ENCODE measurements at places on chromosomes 7 and 10.
A peak's percentile ranks its signal among the peaks of the same experiment; 100 is the strongest.

- DNase-seq, result peak; percentile 31
Observed at GRCh38 chr7:107878636-107879035, 12.3 kb upstream of the DLD start.

- no peak for DNase-seq
Observed at GRCh38 chr10:51886438-51887068, 187.2 kb upstream of the CSTF2T start.

DNA sequence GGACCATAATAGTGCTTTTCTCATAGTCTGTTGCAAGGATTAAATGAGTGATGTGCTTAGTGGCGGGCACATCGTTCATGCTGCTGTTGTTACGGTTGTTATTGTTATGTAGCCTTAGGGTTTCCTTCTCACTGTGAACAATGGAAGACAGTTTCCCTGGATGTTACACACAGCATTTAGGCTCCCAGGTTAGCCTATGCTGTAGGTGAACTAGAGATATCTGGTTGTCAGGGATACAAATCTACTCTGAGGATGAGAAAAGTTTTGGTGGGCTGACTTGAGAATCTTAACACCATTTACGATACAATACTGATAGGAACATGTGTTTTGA is 14.7 kb downstream of the SH3PXD2A start:
- DNase-seq, result no peak

GRCh38 chr7:116998567-116999175 is 45.4 kb downstream of the ST7 start:
- DNase-seq, result no peak

DNA sequence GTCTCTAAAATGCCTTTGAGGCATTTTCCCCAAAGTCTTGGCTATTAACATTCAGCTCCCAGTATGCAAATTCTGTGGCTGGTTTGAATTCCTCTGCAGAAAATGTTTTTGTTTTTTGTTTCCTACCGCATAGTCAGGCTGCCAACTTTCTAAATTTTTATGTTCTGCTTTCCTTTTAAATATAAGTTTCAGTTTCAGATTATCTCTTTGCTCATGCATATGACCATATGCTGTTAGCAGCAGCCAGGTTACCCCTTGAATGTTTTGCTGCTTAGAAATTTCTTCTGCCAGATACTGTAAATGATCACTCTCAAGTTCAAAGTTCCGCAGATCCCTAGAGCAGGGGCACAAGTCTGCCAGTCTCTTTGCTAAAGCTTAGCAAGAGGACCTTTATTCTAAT is 96.9 kb downstream of the PLPP4 start:
- no peak for DNase-seq

- no peak for DNase-seq
Observed at GRCh38 chr7:33766405-33766804, 138.9 kb upstream of the BMPER start.

GRCh38 chr10:128854963-128855362 is 612.1 kb upstream of the MGMT start:
- no peak for DNase-seq

- no peak for DNase-seq
Observed at GRCh38 chr7:13743226-13743625, 246.2 kb downstream of the ETV1 start.

- DNase-seq, result no peak
Observed at GRCh38 chr10:125442856-125443540, 240.0 kb downstream of the TEX36 start.

- no peak for DNase-seq
Observed at GRCh38 chr7:50620433-50620832, 55.2 kb upstream of the DDC start.

- no peak for DNase-seq
Observed at GRCh38 chr7:19117870-19118608, 603 bp upstream of the TWIST1 start.

DNA sequence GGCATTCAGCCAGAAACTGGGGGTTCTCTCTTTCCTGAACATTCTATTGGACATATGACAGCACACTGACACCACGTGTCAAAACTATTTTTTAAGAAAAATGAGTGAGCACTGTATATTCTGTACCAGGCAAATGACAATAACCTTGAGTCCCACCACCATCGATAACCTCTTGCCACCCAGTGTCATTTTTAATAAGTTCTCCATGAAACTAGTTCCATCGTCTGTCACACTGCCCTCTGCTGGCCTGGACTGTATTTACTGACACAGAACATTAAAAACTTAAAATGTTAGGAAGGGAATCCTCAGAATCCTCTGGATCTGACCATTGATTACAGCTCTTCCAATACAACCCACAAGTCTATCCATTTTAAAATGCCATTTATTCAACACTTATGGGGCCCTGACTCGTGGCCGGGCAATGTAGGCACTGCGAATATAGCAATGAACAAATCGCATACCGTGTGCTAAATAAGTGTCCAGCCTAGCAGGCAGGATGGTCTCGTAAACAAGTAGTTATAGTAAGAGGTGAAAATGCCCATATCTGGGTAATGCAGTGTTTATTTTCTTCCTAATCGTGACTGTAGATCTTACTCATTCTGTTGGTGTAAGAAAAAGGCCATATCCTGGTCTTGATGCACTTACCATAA is 35.9 kb upstream of the CACNB2 start:
- DNase-seq, result peak; percentile 35

DNA sequence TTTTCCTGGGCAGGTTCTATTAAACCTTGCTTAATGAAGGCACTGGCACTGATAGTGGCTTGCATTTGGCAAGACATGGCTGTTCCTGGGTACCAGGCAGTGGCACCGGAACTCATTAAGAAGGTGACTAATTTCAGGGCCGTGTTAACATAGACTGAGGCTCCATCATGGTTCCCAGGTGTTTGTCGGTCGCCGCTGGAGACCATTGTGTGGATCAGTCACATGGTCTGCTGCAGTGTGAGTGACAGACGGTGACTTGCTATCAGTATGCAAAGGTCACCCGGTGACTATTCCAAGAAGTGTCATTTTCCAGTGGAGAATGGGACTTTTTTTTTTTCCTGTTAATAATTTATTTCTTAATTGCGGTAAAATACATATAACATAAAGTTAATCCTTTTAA is 106.3 kb downstream of the INSYN2A start:
- no peak for DNase-seq

DNA sequence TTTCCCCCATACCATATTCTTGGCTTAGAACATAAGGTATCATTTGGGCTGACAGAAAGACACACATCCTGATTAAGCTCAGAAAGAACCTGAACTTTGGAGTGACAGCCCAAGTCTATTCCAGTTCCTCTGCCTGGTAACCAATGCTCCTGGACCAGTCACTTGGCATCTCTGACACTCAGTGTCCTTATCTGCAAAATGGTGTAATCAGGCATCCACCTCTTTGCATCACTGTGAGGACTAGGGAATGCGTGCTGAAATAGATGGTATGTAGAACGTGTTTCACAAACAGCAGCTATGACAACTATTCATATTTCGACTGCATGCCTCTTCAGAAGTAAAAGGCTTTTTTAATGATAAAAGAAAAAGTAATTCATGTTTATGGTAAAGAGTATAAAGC is 26.2 kb upstream of the PIK3AP1 start:
- no peak for DNase-seq

- DNase-seq, result no peak
Observed at GRCh38 chr7:26443751-26444150, 152.1 kb downstream of the SNX10 start.

DNA sequence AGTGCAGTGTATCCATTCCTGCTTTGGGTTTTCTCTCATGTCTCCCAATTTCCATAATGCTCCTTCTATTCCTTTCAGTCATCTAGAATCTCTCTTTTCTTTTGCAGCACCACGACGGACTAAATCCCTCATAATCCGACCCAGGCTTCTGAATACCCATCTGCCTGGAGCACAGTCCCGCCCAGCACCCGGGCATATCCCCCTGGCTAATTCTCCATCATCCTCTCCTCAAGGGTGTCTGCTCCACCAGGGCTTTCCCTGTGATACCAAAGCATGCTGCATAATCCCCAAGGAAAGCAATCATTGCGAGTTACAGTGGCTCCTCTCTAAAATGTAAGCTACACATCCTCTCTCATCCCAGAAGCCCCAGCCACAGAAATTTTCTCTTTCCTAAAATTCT is 321.9 kb downstream of the CCDC3 start:
- no peak for DNase-seq

DNA sequence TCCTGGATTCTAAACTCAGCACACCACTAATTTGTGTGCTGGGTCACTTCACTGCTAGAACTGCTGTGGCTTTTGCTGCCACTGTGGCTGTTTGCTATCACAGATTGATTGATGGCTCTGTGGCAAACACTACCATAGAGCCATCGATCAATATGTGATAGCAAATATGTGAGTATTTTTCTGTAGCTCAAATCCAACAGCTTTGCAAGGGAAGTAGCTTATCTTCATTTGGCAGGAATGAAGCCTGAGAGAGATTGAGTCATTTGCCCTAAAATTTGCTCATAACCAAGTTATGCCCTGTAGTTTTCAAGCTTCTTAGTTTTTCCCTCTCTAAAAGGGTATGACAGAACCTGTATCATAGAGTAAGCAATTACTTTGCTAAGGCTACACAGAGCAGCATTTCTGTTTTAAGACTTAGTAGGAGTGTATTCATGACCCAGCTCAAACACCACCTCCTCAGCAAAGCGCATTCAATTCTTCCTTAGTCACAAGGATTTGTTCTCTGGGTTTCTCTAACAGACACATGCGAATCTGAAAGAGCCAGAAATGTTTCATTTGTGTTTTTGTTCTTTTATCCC is 43.1 kb downstream of the MINPP1 start:
- no peak for DNase-seq

DNA sequence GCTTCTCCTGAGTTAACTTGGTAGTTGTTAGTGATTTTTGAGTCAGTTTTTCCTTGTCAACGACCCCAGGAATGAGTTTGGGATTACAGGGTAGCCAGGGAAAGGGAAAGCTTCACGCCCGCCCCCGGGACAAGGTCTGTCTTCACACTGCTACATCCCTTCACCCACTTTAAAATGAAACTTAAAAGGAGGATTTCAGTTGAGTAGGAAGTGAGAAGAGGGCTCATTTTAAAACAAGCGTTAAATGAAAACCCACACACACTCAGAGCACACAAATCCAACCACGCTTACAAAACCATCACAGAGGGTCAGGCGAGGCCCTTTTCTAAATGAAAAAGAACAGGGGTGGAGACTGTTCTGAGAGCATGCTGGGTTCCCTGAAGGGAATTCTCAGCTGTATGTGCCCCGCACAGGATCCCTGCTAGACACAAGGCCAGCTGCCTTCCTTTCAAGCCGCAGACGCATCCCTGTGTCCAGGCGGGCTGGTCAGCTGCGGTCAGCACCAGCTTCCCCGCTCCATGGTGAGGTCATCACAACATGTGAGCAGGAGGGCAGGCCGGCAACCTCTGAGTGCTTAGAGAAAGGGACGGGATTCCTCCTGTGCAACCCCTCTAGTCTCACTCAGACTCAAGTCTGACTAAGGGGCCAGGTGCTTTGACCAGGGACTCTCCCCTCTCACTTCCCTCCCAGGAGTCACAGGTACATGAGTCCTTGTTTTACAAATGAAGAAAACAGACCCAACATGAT is 111.8 kb downstream of the EGFR start:
- peak; percentile 41 for DNase-seq

DNA sequence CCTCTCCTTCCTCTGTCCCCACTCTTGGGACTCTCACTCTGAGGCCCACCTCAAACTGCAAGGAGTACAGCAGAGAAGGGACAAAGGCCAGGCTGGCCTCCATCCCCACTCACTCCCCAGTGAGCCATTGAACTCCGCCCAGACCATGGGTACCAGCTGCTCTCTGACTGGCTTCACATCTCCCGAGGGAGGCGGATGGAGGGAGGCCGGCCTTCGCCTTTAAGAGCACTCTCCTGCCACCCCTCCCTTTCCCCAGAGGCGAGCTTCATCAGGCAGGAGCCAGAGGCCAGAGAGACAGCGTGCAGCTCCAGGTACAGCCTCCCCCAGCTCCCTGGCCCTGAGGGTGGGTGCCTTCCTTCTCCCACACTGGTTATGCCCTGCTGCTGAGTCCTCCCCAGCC is 1.8 kb upstream of the LDB3 start:
- DNase-seq, result no peak

GRCh38 chr7:149459540-149460452 is 1.1 kb downstream of the ZNF777 start:
- DNase-seq, result peak; percentile 27

- no peak for DNase-seq
Observed at GRCh38 chr10:132459301-132460003, 62.5 kb downstream of the PWWP2B start.

- DNase-seq, result no peak
Observed at GRCh38 chr10:21764466-21765189, 230.6 kb downstream of the MLLT10 start.

- no peak for DNase-seq
Observed at GRCh38 chr10:113099431-113100183, 149.6 kb downstream of the TCF7L2 start.

DNA sequence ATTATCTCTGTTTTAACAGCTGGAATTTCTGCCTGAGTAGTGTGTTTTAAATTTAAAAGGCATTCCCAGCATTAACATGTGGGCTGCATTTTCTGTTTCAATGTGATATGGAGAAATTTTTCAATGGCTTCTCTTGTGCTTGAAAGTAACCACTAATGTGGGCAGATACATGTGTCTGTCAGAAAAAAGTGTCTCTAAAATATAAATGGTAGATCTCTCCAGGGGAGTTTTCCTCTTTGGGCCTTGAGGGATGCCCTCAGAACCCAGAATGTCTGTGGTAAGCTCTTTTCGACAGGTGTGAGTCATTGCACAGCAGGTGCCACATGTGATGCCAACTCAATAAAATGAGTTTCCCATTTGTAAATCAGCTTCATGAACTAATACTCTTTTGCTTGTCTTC is 221.1 kb downstream of the SEMA3E start:
- DNase-seq, result no peak

- no peak for DNase-seq
Observed at GRCh38 chr7:149759093-149759860, 14.1 kb downstream of the ZNF467 start.

DNA sequence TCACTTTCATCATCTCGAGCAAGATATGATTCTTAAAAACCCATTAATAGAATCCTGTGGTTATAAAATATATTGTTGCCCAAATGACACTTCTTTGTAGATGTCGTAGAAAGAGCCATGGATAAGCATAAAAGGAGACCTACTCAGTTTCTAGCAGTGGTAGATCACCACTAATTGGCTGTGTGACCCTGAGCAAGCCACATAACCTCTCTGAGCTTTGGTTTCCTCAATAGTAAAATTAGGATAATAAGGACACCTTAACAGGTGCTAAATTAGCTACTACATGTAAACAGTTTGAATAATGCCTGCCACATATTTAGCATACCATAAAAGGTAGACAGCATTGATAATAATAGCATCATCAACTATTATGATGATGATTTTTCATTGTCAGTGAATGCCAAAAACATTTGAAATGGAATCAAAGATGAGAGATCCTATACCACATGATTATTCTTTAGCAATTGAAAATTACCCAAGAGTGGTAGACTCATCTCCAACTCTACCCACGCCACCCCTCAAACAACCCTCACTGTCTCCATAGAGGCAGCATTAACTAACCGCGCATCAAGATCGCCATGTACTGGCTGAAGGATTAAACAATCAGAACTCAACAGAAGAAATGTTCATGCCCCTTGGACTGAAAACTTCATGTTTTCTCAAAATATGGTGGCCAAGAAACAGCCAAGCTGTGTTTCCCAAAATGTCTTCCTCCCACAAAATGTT is 45.8 kb downstream of the CHST15 start:
- no peak for DNase-seq

- DNase-seq, result no peak
Observed at GRCh38 chr7:121002757-121003200, 14.3 kb downstream of the CPED1 start.

Measured in activated CD4-positive, alpha-beta T cell treated with anti-CD3 and anti-CD28 coated beads, Interleukin-2, amount 50 U/mL, for 16 hours (primary cell).